ENCODE measurements at places on chromosomes 1 and 21.

GRCh38 chr1:84789014-84789413 lies 98.8 kb upstream of the SSX2IP start:
- no peak for DNase-seq

GRCh38 chr1:172895050-172895460 lies 155.7 kb downstream of the TNFSF18 start:
- DNase-seq = no peak

DNA sequence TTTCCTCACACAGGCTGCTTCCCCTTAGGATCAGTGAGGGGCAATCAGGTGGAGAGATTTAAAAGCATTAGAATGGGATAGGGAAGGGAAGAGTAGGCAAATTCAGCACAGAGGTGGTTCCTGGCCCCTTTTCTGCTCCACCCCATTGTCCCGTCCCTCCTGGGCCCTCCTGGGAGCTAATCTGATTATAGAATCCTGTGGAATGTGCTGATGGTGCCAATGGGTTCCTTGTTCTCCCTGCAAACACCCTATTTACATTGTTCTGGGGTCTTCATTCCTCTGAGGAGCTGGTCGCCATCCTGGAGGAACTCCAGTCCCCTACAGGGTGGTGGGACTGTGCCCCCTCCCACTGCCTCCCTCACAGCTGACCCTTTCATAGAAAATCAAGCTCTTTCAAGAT lies 34.4 kb upstream of the LRP8 start:
- DNase-seq = no peak

DNA sequence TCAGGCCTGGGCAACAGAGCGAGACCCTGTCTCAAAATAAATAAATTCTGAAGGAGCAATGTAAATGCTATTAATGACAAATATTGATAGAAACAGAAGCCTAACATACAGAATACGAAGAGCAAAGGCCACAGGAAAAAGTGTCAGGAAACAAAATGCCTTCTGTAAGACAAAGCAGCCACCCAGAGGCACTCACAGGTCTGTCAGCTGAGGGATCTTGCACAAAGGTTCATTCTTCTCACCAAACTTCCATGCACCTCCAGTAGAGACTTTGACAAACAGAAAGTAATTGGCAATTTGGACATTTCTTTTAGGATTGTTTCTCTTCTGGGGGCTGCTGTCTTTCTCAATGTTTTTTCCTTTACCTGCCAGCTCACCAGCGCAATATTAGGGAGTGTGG lies 1.2 kb upstream of the ALDH9A1 start:
- DNase-seq = no peak

DNA sequence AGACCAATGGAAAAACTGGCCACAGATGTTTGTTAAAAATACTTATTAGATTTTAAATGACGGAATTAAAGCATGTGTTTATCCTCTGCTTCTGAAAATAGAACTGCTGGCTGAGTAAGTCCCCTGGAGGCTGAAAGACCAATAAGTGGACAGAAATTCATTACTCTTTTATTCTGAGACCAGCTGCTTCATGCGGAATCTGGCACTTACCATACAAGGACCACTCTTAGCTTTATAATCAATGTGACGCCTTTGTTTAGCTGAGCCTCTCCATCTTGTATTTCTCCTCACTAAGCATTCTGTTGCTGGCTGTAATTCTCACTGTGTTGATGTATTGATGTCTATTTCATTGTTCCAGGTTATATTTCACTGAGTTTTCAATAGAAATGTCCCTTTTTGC lies 6.3 kb upstream of the EXO1 start:
- DNase-seq = no peak

DNA sequence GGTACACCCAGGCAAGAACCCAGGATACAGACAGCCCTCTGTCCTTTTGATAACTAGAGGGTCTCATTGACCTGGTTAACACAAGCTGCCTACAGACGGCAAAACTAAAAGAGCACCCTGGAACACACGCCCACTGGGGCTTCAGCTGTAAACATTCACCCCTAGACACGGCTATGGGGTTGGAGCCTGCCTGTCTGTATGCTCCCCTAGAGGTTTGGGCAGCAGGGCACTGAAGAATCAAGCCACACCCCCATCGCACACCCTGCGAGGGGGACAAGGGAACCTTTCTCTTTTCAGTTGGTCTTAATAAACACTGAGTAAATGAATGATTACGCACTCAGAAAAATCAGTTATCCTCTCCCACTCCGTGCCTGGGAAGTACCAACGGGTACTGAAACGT lies 35.5 kb downstream of the LRRC3 start:
- no peak for DNase-seq

- DNase-seq = no peak
Observed at GRCh38 chr1:170518965-170519364, 13.0 kb upstream of the GORAB start.
